ENCODE measurements at places on chromosomes 13 and 19. TPM values are rescaled to one million over a fixed set of nuclear protein-coding genes. Genes with fewer than 3 reads are reported as not detected.

GRIN2D gene
- total RNA-seq = 3.7 TPM

OR7G1 gene
- not detected for total RNA-seq

HSD17B14 gene
- 1.7 TPM for total RNA-seq

SLC10A2 gene
- total RNA-seq = not detected

OR7D4 gene
- not detected for total RNA-seq

SYT5 gene
- total RNA-seq = 84.8 TPM

BEST2 gene
- under 0.01 TPM for total RNA-seq

MBD3L3 gene
- not detected for total RNA-seq

KRTDAP gene
- 0.49 TPM for total RNA-seq

TEAD2 gene
- 5.7 TPM for total RNA-seq

SLC6A16 gene
- 0.49 TPM for total RNA-seq

FBXL12 gene
- total RNA-seq = 3.7 TPM

CCDC159 gene
- total RNA-seq = 3.2 TPM

DAND5 gene
- not detected for total RNA-seq

CCDC194 gene
- not detected for total RNA-seq

TUBB4A gene
- total RNA-seq = 116 TPM

ZNF418 gene
- total RNA-seq = 35.9 TPM

CEACAM7 gene
- total RNA-seq = not detected

ZNF584 gene
- total RNA-seq = 14.3 TPM

RXFP2 gene
- total RNA-seq = not detected

OR4F17 gene
- not detected for total RNA-seq

C13orf42 gene
- total RNA-seq = not detected

DACH1 gene
- 7.9 TPM for total RNA-seq

STK11 gene
- total RNA-seq = 30.0 TPM

CYP2A6 gene
- total RNA-seq = not detected

PRRG2 gene
- 0.25 TPM for total RNA-seq

ZNF628 gene
- 0.49 TPM for total RNA-seq

C19orf85 gene
- total RNA-seq = not detected
